ENCODE measurements at places on chromosomes 7 and 10.

DNA sequence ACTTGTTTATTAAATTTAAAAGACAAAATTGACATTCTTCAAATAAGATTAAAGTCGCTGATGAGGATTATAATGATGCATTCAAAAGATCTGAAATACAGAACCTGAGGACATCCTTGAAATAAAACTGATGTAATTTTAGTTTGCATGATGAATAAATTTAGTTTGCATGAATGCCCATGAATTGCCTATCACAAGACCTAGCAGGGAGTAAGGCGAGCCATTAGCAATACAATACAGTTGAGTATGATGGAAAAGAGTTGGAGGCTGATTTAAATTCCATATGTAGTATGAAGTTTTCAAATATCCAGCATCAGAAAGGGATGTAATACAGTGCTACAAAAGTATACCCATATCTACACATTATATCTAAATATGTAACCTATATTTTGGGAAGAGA, 321.3 kb downstream of the CACNA2D1 start:
- no peak for DNase-seq

DNA sequence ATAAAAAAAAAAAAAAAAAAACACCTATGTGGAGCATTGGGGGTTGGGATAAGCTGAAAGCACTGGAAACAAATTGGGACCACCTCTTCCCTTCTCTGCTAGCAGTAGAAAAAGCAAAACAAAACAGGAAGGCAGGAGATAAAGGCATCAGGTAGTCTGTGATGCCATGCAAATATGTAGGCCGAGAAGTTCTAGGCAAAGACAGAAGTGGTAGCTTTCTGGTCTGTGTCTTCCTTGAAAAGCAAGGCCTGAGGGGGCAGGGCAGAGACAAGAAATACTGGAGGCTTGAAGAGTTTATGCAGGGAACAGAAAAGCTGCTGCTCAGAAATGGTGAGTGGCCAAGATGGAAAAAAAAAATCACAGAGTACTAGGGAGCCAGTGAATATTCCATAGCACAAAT, 111.1 kb downstream of the ELMO1 start:
- no peak for DNase-seq

DNA sequence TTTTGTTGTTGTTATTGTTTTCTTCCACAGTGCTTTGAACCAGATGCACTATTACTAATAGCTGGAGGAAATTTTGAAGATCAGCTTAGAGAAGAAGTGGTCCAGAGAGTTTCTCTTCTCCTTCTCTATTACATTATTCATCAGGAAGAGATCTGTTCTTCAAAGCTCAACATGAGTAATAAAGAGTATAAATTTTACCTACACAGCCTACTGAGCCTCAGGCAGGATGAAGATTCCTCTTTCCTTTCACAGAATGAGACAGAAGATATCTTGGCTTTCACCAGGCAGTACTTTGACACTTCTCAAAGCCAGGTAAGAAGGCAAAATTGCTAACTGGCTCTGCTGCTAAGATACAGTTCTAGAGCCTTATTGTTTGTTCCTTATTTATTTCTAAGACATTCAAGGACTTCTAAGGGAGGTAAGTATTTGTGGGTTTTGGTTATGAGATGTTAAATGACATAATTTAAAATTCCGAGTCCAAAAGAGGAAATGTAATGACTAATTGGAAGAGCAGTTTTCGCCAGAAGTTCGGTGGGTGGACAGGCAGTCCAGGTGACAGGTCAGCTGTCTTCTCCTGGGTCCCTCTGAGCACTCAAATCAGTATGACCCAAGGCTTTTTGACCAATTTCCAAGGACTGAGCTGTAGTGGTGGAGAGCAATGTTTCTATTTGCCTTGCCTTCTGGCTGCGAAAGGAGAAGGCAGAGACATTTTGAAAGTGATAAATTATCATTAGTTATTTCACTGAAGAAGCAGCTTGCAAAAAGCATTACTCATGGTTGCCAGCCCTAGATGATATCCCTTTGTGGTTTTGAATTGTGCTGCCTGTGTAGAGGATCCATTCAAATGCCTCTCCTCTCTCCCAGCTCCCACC, 10.1 kb downstream of the SLC39A12 start:
- no peak for DNase-seq

GRCh38 chr10:104387130-104387888, 33.7 kb downstream of the CFAP58 start:
- DNase-seq, result no peak

- DNase-seq, result no peak
Measured at GRCh38 chr10:116307455-116307854, 16.8 kb upstream of the CCDC172 start.

DNA sequence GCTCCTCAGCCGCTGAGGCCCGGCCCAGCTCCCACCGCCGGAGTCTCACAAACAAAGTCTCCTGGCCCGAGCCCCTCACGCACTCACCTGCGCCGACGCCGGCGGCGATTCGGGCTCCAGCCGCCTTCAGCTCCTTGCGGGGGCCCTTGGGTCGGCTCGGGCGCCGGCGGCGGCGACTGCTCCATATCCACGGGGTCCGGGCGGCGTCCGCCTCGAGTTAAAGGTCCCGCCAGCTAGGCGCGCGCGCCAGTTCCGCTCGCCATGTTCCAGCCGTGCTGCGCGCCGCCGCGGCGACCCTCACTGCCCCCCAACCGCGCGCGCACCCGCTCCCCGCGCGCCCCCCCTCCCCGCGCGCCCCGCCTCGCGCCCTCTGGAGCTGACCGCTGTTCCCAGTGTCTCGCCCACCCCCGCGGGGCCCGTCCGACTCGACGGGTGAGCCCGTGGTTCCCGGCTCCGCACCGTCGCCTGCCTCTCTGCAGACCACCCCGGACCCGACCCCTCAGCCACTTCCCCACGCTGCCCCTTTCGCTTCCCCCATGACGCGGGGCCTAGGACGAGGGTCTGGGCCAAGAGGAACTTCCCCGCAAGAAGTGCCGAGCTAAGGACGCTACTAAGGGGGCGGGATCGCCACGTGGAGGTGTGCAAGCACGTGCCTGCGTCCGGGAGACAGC, 396.1 kb downstream of the ZNF33B start:
- no peak for DNase-seq

DNA sequence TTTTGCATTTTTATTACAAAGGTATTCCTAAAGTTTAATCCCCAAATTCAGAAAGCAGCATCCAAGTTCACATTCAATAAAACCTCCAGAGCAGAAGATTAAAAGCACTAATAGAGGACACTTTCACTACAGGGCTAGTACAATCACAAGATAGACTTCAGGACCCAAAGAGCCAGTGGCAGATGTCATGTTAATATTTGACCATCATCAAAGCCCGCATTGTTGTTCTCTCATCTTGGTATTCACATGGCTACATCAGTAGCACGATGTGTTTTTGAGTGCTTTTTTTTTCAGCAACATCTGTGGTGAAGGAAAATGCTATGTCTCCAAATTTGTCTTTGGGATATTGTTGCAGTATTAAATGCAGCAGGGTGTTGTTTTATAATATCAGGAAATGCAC, 134.3 kb downstream of the ARL4A start:
- DNase-seq, result no peak

DNA sequence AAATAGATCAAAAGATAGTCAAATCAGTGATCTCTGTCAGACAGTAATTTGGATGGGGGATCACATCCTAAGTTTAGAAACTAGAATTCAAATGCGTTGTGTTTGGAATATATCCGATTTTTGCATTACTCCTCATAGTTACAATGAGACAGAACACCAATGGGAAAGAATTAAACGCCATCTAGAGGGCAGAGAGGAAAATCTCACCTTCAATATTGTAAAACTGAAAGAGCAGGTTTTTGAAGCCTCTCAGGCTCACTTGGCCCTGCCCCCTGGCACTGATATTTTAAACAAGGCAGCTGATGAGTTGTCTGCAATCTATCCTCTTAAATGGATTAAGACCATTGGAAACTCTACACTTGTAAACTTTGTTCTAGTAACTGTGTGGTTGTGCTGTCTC, 17.7 kb downstream of the FRG2B start:
- no peak for DNase-seq

GRCh38 chr7:37570145-37570544, 113.4 kb upstream of the GPR141 start:
- no peak for DNase-seq

- no peak for DNase-seq
Measured at GRCh38 chr7:108146070-108146842, 16.1 kb upstream of the LAMB4 start.

DNA sequence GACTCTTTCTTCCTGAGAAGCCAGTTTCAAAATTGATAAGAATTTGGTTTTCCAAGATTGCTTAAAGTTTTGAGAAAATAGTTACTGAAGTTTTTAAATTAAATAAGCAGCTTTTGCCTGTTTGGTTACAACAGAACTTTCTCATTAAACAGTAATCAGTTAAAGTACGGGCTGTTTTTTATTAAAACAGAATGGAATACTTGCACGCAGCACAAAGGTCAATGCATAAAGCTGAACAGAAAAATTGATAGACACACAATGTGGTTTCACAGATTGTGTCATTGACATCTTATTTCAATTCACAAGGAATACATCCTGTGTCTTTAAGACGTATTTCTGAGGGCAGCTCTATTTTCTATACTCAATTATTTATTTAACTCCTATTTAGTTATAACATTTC, 192.2 kb downstream of the PRKG1 start:
- DNase-seq, result no peak

DNA sequence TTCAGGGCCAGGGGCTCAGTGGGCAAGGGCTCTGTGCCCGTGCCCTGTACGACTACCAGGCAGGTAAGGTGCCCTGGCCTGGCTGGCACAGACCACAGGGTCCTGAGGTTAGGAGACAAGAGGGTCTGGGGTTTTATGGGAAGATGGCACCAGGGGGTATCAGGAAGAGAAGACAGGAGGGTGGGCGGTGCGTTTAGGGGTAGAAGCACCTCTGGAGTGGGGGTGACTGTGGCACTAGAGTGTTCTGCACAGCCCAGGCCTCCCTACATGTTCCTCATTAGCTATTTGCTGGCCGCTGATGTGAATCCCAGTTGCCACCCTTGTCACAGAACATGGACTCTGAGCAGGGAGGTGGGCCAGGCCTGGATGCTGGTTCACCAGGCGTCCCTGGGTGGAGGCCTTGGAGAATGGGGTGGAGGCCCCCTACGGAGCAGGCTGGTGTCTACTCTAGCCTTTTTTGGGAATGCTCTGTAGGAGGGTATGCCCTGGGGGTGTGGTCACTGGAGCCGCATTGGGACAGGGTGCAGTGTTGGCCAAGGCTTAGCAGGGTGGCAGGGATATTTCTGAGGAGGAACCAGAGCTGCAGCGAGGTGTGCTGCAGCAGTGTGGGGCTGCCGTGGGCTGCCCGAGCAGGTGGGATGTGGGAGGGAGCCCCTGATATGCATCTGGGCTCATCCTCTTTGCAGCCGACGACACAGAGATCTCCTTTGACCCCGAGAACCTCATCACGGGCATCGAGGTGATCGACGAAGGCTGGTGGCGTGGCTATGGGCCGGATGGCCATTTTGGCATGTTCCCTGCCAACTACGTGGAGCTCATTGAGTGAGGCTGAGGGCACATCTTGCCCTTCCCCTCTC, 5.0 kb downstream of the PGAM2 start:
- no peak for DNase-seq

DNA sequence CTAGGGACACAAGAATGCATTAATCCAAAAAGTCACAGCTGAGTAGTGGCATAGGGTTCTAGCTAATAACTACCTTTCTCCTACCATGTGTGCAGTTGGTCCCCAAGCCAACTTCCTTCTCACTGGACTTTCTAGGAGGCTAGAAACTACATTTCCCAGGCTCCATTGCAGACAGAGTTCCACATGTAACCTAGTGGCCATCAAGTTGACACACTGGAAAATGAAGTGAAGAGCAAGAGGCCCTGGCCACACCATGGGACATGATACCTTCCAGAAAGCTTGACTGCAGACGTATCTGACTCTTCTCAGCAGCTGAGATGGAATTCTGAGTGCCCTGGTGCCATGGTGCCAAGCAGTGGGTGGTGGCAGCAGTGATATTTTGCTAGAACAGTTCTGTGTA, 49.8 kb upstream of the TMEM273 start:
- no peak for DNase-seq

GRCh38 chr7:121498816-121499215, 102.7 kb upstream of the FAM3C start:
- DNase-seq, result no peak

DNA sequence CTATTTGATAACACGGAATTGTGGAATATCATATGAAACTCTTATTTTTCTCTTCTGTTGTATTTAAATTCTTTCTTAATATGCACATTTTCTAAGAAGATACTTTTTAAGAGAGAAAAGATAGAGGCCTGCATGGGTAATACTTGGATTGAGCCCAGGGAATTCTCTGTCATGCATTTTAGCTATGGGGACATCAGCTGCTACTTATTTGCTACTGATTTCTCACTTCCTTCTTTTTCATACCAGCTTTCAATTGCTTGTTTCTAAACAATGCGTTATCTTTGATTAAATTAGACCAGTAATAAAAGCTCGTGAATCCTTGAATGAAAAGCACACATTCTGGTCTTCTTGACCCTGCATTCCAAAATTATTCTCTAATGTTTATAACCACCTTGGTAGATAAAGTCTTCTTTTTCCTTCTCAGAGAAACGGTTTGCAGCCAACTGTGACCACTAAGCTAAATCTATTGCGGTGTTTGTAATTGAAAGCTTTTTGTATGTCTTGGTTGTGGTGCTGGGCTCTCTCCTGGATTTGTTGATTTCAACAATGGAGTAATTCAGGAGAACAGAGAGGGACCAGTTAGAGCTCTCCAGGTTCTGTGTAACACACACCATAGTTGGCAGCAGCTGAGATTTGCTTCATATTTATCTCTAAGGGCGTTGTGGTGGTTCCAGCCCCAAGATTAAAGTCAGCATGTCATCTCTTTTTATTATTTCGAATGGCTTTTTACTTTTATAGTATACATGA, 139.3 kb downstream of the PPP1R9A start:
- DNase-seq, result no peak

GRCh38 chr7:4707980-4708411, 25.9 kb downstream of the FOXK1 start:
- DNase-seq, result no peak

- no peak for DNase-seq
Measured at GRCh38 chr10:104036518-104037260, 49.0 kb downstream of the COL17A1 start.

GRCh38 chr7:65798111-65799075, 74.5 kb upstream of the VKORC1L1 start:
- no peak for DNase-seq

GRCh38 chr10:119700321-119700954, 25.4 kb upstream of the INPP5F start:
- no peak for DNase-seq

DNA sequence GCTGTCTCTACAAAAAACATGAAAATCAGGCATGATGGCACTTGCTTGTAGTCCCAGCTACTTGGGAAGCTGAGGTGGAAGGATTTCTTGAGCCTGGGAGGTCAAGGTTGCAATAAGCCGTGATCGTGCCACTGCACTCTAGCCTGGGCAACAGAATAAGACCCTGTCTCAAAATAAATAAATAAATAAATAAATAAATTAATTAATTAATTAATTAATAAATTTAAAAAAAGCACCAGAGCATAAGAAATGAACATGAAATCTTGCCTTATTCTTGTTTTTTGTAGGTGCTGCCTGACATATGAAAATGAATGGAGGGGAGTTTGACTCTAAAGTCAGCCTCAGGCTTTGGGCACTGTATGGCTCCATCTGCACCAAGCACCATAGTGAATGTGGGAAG, 69.9 kb downstream of the GATA3 start:
- no peak for DNase-seq

Measured in activated naive CD4-positive, alpha-beta T cell (primary cell).